ENCODE measurements at places on chromosomes 3 and 15.

DNA sequence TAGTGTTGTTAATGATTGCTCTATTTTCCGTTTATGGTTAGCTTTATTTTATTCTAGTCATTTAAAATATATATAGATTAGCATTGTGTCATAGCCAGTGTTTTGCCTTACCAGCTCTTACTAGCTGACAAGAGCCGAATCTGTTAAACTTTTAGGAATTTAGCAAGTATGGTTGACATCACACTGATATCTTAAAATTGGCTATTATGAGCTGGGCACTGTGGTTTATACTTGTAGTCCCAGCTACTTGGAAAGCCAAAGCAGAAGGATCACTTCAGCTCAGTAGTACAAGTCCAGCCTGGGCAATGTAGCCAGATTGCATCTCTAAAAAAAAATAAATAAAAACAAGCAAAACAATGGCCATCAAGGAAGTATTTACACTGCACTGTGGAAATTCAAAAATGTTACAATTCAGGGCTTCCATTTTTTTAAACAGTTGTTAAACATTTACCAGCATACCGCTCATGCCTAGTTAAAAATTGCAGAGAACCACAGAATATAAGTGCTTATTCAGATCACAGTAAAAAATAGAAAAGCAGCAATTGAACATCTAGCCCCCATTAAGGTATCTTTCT lies 208.4 kb upstream of the CGNL1 start:
- no peak for DNase-seq

GRCh38 chr3:51813539-51813938 lies 34.5 kb upstream of the IQCF6 start:
- no peak for DNase-seq

GRCh38 chr15:99923711-99924110 lies 190.5 kb upstream of the LYSMD4 start:
- no peak for DNase-seq

GRCh38 chr3:31247850-31248562 lies 284.7 kb upstream of the STT3B start:
- DNase-seq = no peak

DNA sequence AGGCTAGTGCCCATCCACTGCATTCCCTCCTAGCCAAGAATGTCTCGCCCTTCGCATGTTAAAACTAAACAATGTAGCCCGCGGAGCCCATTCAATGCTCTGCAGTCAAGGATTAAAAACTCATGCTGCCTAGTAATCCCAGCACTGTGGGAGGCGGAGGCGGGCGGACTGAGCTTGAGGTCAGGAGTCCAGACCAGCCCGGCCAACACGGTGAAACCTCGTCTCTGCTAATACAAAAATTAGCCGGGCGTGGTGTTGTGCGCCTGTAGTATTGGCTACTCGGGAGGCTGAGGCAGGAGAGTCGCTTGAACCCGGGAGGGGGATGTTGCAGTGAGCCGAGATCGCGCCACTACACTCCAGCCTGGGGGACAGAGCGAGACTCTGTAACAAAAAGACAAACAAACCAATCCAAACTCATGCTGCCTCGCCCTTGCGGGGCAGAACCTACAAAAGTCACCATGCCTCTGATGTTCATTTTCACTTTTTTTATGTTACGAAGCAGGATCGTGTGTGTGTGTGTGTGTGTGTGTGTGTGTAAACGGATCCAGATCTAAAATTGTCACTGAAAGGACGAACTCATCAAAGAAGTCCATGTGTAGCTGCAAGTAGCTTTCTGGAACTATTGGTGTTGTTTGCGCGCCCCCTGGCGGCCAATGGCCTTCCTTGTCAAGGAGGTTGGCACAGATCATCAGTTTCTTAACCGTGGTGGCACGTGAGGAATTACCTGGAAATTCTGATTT lies 54.8 kb upstream of the SPESP1 start:
- DNase-seq = peak; percentile 49

DNA sequence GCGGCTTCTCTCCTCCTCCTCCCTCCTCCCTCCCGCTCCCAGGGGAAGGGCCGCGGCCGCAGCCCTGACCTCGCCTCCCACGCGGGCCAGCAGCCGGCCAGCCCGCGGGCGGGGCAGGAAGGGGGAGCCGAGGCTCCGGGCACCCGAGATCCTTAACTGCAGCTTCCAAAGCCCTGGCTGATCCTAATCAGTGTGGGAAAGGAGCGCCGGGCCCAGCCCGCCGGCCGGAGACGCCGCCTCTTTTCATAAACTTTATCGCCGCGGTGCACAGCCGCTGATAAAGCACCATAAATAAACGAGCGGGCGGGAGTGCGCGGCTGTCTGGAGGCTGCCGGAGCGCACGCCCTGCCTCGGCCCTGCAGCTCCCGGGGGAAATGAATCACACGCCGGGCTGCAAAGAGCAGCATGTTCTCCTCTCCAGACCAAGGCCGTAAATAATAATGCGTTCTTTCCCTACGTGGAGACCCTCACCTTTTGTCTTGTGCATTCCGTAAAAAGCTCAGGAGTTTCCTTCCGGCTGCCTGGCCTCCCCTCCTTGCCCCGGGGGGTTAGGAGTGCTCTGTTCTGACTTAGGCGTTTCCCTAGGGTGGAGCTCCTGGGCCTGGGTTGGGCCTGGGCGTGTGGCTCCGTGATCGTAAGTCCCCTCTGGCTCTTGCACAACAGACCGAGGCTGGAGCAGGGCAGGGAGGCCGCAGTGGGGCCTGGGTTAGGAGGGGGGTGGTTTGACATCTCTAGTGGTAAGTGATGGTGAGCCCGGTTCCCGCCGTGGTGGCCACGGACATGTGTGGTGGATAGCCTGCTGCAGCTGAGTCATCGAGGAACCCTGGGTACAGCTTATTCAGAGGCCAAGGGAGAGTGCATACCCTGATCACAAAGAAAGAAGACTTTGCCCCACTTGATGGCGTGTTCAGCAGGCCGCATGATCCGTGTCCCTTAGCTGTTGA lies 132.6 kb upstream of the HES1 start:
- no peak for DNase-seq

DNA sequence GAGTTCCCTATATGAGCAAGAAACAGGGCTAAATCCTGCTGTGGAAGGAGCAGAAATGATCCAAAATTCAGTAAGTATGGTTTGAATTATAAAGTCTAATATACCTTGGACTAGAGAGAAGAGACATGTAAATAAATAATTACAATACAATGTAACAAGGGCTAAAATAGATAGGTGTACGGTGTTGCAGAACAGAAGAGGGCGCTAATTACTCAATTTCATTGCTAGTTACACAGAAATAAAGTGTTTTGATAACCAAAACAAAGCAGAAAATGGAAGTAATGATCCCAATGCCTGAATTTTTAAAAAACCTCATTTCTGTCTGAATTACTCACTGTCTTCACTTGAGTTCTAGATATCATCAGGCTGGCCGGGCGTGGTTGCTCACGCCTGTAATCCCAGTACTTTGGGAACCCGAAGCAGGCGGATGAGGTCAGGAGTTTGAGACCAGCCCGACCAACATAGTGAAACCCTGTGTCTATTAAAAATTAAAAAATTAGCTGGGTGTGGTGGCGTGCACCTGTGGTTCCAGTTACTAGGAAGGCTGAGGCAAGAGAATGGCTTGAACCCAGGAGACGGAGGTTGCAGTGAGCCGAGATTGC lies 8.3 kb upstream of the PLCH1 start:
- no peak for DNase-seq

GRCh38 chr15:38440353-38441129 lies 13.4 kb upstream of the FAM98B start:
- DNase-seq = peak; percentile 12

DNA sequence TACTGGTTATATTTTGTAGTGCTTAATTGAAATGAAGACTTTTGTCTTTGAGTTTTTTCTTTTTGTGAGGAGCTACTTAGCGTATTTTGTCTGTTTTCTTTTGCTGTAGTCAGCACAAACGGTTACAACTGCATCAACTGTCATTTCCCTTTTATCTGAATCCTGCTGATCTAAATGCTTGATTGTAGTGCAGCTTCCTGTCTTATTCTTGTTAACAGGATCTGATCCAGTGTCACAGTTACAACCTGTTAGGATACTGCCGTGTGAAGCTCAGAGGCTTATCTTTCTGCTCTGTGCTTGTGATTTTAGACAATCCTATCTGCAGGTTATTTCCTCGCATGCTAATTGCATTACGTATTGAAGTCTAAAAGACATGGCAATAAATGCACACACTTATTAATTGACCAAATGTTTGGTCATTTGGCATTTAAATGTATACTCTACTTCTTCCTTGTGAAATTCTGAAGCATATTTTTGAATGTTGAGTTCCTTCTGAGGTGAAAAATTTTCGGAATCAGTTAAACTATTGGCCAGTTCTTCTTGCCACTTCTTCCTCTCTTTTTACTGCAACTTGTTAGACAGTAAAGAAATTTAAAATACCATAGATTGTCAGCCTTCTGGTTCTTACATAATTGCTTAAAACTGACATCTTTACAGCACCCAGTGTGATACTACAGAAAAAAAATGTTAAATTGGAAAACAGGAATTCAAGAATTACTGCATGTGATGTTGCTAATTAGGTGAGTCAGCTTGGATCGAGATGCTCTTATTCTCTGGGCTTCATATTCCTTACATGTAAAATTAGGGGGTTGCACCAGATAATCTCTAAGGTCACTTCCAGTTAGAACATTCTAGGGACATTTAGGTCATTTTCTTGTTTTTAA lies 168.2 kb downstream of the MBNL1 start:
- no peak for DNase-seq

DNA sequence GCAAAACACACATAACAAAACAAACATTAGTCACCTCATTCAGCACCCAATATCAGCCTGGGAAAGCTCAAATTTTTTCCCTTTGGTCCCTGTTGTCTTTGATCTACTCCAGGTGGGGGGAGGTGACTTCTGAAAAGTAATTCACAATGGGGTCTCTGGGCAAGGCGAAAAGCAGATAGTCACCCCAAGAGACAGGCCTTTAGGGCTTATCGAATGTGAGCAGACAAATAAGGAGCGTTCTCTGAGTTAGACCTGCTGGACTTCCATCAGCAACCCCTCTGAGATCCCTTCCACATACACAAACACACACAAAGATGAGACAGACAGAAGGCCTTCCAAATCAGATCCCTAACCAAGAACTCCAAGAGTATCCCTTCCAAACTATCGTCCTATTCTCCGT lies 171.0 kb upstream of the SMAD3 start:
- no peak for DNase-seq

GRCh38 chr3:186151077-186151971 lies 42.4 kb upstream of the ETV5 start:
- no peak for DNase-seq

- no peak for DNase-seq
These were observed 63.8 kb downstream of the CHSY1 start for GRCh38 chr15:101187820-101188636.

DNA sequence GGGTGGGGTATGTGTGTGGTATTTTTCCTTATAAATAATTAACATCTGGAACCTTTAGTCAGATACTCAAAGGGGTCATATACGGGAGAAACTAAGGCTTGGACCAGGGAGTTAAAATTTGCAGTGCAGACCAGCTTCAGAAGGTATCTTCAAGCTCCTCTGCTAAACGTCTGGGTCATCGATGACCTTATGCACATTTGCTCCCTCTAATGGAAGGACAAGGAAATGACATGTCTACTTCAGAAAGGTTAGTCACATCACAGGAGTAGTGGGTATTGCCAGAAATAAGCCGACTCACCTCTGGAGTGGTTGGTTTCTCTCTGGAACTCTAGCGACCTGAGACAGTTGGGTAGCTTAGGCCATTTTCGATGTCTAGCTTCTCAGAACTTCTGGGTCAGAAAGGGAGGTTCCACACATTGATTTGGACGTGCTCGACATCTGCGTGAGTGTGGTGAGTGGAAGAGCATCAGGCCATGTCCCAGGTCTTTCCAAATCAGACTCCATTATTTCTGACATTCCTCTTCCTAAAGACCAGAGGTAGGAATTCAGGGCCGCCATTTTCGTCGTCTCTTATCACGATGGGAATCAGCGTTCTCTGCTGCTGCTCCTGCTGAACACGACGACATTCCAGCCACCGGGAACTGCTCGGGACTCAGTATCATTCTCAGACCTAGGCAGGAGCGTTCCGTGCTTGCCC lies 31.8 kb upstream of the RASA2 start:
- peak; percentile 78 for DNase-seq

- DNase-seq = no peak
These were observed 238.4 kb upstream of the PEX5L start for GRCh38 chr3:180275176-180275575.

- DNase-seq = no peak
These were observed 58.5 kb upstream of the SAMMSON start for GRCh38 chr3:69941037-69941436.

- peak; percentile 6 for DNase-seq
These were observed 85.4 kb downstream of the IGSF11 start for GRCh38 chr3:118949113-118949760.

DNA sequence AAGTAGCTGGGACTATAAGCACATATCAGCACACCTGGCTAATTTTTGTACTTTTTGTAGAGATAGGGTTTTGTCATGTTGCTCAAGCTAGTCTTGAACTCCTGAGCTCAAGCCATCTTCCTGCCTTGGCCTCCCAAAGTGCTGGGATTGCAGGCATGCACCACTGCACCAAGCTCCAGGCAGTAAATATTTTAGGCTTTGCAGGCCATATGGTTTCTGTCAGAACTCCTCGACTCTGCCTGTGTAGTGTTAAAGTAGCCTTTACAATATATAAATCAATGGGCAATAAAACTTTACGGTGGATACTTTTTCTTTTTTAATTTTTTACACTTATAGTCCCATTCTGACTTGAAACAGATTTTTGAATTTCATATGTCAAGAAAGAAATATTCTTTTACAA lies 41.6 kb downstream of the DAG1 start:
- DNase-seq = no peak

DNA sequence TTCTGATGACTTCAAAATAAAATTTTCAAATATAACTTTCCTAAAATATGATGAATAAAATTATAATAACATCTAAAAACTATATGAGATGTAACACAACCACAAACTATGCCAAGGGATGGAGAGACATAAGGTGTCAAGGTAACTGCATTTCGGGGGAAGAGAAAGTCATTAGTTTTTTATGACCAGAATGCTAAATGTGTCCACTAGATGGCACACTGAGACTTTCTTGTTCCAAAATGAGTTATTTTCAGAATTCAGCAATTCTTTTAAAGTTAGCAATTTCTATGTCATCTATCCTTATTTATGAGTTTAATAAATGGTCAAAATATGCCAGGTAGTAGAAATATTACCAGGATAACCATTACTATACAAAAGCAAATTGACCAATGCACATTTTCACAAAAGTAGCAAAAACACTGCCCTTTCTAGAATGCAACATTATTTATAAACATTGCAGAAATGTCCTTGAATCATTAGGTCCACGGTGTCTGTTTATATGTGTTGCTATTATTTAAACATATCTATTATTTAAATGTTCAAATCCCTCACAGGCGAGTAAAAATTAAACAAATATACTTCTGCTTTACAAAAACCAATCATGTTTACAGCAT lies 374.2 kb downstream of the PLCL2 start:
- DNase-seq = no peak

DNA sequence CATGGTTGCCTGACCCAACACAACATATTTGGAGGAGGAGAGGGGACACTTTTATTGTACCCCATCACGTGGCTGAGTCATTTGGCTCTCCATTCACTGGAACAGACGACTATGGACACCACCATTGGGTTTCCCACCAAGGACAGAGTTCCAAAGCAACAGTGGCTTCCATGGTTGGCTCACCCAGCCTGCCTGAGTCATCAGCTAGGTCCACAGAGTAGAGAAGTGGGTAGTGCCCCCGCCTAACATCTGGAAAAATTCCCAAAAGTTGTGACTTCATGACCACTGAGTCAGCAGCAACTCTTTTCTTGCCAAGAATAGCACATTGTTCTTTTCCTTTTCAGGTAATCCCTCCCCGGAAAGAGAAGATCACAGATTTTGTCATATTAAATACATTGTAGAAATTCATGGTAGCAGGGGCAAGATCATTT lies 3.0 kb upstream of the PPP1R2 start:
- no peak for DNase-seq

- DNase-seq = no peak
These were observed 111.0 kb downstream of the MECOM start for GRCh38 chr3:169552533-169552932.

Measured in NCI-H187 treated with DMSO at 0.1 percent for 48 hours (cell line).